ENCODE measurements at places on chromosomes 4 and X.

DNA sequence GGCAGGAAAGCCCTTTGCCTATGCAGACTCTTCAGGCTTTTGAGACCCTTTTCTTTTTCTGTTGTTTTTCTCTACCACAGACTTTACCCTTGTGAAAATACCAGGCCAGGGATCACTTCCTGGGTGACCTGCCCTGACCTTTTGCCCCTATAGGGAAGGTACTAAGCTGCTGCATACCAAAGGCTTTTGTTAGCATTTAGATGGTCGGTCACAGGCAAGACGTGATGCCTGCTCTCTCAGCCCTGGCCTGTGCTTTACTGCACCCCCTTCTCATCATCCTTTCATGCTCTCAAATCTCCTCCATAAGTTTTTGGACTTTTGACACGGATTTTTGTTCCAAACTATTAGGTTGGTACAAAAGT is 98.2 kb downstream of the ARHGAP10 start:
- DNase-seq: no peak

GRCh38 chrX:42495139-42495538 is 282.8 kb downstream of the PPP1R2C start:
- DNase-seq: no peak

GRCh38 chr4:147494301-147494700 is 13.4 kb downstream of the EDNRA start:
- no peak for DNase-seq

DNA sequence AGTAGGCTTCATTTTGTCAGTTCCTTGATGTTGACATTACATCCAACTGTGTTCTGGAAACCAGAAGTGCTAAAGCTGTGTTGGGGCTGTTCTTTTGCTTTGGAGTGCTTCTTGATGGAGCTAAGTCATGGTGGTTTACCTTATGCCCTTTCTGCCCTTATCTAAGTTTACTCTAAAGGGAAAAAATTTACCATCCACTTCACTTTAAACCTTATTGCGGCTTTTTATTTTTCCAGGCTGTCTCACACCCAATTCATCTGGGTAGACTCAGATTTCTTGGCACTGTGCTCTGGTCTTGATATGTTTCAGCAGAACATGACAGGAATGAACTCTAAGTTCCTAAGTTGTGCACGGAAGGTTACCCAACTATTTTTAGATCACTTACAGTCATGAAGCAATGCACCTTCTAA is 104.7 kb upstream of the TTC29 start:
- DNase-seq: peak; percentile 93

DNA sequence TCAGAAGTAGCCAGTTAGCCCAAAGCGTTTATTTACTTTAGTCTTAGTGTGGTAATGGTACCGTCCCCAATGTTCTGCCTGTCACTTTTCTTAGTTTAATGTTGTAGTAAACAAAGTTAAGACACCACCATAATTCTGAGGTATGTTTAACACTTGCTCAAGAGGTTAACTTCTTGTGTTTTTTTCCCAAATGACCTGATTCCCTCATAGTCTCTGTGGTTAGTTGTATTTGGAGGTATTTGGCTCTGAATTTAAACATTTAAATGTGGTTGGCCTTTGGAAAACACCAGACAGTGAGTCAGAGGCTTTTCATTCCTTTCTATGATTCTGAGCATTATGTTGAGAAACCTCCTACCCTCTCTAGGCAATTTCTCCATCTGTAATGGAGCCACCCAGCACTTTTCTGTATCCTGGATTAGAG is 47.9 kb downstream of the CXCL1 start:
- DNase-seq: peak; percentile 98

DNA sequence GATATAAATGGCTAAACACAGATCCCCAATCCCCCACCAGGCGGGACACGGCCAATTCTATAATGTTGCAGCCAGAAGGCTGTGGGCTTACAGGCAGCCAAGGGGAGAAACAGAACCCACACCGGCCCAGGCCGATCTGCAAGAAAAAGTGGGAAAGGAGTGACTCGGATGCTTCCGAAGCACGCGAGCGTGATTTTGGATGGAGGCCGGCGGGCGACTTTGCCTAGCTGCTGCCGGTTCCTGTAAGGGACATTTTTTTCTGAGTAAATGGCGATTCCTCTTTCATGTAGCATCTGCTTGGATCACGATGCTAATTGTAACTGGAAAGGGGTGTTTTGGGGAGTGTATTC is 470.2 kb downstream of the PCDH19 start:
- no peak for DNase-seq

DNA sequence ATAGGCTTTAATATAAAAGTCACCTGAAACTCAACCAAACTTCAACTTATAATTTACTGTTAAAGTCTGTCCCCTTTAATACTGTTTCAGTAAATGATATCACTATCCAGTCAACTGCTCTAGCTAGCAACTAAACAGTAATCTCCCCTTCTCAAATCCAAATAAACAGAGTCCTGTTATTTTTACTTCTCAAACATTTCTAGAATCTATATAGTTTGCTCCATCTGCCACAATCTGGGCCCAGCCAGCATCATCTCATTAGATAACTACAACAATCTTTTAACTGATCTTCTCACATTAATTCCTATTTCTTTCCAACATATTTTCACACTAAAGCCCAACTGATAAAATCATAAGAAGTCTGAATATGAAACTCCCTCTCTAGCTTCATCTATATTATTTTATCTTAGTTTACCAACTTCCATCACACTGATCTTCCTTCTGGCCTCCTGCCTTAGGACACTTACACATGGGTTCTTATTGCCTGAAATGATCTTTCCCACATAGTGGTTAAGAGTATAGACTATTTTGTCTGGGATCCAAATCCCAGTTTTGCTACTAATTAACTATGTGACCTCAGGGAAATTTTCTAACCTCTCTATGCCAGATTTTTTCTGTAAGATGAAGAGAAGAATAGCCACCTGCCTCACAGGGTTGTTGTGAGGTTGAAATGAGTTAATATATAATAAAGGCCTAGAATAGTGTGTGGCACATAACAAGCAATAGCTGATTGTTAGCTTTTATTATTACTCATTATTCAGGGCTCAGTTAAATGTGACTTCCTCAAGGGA is 18.6 kb downstream of the TBCK start:
- DNase-seq: no peak

DNA sequence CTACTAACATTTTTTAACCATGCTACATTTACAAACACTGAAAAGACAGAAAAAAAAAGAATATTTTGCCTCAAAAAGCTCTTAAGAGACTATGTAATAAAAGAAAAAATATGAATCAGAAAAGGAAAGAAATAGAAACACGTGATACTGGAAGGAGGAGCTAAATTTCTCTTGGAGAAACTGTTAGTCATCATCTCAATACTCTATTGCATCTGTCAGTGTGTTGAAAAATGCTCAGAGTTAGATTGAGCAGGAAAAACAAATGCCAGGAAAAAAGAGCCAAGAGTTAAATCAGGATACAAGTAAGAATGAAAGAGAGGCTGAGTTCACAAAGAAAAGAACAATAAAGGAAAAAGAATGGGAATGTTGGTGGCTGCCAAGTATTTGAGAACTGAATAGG is 2.6 kb downstream of the RAB28 start:
- DNase-seq: peak; percentile 66

GRCh38 chr4:103091601-103092223 is 7.9 kb downstream of the BDH2 start:
- DNase-seq: peak; percentile 73

DNA sequence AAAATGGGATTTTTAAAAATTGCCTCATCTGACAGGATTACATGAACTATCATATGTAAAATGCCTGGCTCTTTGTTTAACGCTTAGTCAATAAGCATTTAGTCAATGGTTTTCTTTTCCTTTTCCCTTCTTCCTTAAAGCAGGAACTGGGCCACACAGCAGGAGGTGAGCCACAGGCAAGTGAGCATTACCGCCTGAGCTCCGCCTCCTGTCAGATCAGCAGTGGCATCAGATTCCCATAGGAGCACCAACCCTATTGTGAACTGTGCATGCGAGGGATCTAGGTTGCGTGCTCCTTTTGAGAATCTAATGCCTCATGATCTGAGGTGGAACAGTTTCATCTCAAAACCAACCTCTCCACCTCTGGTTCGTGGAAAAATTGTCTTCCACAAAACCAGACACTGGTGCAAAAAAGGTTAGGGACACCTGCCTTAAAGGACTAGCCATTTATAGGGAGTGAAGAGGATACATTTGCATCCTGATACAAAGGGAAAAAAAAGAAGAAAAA is 306.1 kb downstream of the FBXW7 start:
- DNase-seq: no peak

DNA sequence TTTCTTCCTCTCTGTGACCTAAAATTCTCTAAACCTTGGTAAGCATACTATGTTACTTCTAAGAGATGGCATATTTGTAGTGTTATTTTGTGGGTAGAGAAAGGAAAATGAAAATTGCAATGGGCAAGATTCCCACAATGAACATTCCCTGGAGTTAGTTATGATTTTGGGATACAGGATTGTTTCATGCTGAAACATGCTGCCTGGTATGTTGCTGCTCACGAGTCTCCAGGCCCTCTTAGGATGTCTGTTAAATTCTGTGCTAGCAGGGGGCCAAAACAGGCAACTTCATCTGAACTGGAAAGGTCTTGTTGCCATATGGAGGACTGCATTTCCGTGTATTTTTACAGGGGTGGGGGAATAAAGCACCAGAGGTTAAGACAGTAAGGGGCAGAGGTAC is 18.9 kb upstream of the MSMO1 start:
- peak; percentile 32 for DNase-seq

GRCh38 chr4:88820698-88821415 is 123.2 kb upstream of the NAP1L5 start:
- peak; percentile 24 for DNase-seq

GRCh38 chr4:154332681-154333421 is 158.7 kb downstream of the DCHS2 start:
- DNase-seq: no peak

DNA sequence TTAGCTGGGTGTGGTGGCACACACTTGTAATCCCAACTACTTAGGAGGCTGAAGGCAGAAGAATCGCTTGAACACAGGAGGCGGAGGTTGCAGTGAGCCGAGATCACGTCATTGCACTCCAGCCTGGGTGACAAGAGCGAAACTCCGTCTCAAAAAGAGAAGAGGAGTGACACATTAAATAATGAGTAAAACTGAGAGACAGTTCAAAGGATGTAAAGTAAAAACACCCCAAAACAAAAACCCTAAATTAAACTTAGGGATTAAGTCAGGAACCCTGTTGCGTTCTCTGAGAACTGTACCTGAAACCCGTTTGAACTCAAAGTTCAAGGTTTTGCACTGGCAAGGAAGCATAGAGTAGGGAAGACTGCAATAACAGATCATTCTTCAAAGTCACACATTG is 141.7 kb downstream of the BRWD3 start:
- DNase-seq: no peak

GRCh38 chr4:179361978-179362486 is 1919.8 kb upstream of the AGA start:
- no peak for DNase-seq

DNA sequence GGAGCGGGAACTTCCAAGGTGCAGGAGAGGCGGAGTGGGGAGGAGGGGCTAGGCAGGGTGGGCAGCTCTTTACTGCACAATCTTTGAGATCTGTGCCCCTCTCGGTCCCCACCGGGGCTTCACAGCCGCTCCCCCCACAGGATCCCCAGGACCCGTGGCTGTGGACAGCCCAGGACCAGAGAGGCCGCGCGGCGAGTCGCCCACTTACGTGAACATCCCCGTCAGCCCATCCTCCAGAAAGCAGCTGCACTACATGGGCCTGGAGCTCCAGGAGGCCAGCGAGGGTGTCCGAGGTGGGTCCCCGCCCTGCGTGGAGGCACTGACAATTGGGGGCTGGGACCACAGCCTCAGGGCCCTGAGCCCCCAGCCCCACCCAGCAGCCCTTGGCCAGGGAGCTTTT is 32.1 kb downstream of the LRPAP1 start:
- no peak for DNase-seq

DNA sequence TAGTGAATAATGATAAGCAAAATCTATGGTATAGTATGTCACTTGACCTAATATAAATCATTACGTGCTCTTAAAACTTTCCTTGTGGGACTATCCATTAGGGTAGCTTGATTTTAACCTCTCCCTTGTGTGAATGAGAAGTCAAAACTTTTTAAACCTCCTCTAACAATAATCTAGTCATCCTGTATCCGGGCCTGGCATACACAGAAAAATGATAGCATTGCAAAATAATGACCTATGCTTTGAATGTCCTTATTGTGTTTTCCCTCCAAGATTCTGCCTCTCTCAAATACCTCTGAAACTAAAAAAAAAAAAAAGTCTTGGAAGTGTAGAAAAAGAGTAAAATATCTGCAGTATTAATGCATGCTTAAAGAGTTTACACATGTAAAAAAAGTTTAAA is 250.0 kb upstream of the NDST3 start:
- DNase-seq: no peak

- DNase-seq: no peak
These were observed 34.7 kb downstream of the RBPJ start for GRCh38 chr4:26355392-26356052.

DNA sequence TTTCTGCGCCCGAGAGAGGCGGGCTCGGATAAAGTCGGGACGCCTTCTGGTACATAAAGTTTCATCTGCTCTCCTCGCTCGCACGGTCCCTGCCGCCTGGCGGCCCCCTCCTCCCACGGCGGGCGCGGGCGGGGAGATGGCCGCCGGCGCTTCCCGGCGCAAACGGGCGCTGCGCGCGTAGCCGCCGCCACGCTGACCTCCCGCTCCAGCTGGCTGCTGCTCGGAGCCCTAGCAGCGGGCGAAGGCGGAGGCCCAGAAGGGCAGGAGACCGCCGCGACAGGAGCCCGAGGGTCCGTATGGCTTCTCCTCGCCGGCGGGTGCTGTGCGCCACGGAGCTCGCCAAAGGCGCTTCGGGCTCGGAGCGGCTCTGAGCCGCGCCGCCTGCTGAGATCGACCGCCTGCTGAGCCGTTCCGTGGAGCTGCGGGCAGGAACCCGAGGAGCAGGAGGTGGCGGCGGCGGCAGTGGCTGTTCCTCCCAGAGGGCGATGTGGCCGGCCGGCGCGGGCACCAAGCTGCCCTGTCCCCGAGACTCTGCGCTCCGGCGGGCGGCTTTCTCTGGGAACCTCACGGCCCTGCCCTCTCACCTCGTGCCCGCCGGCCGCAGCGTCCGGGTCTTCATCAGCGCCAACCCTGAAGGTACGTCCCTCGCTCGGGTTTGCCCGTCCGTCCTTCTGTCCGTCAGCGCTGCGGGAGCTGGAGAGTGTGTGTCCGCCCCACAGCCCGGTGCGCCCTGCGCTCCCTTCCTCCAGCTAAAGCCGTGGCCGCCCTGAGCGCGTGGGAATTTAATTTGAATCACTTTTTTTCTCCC is at the start of gene NWD2:
TSS of gene NWD2 (plus strand) at position 161 of the 808 bp plus-strand sequence. CDS start at position 486, 325 bp downstream.
- DNase-seq: peak; percentile 1

GRCh38 chrX:76148753-76149152 is 24.1 kb upstream of the PBDC1 start:
- peak; percentile 27 for DNase-seq

DNA sequence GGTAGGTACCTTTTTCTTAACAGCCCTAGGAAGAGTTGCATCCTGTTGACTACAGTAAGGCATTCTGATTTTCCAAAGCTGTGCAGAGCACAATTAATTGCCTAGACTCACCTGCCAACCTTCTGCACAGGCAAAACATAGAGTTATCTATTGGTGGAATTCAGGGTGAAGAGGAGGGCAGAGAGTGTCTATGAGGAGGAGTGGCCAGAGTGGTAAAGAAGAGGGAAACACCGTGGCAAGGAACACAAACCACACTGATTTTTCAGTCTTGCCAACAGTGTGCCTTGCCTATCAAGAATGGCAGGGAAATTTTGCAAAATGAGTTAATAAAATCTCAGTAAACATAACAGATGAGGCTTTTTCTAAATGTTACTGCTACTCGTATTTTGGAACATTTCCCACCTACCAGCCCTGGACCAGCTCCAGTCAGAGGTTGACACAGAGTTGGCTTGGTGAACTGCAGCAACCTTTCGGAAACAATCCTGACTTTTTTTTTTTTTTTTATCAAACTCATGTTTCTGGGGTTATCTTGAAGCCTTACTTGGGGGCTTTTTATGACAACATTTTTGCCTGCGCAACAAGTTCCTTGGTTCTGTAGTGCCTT is 67.9 kb upstream of the CAPN6 start:
- no peak for DNase-seq

Measured in adipocyte (in vitro differentiated cells).